Placental epithelial cell (primary cell): ENCODE measurements at places on chromosomes 3 and 15. TPM values are rescaled to one million over a fixed set of nuclear protein-coding genes. Genes with fewer than 3 reads are reported as not detected.

The MORC1 gene
- total RNA-seq: not detected in 2 replicates

The MNS1 gene
- total RNA-seq: under 0.01 TPM in 1 of 2 replicates, not detected in the other

The NMNAT3 gene
- total RNA-seq: under 0.01 TPM in 1 of 2 replicates, not detected in the other

The PLS1 gene
- 0.76 TPM in 1 of 2 replicates, not detected in the other for total RNA-seq

The CLRN1 gene
- total RNA-seq: not detected in 2 replicates

The HPS3 gene
- total RNA-seq: 22.8 and 29.8 TPM in 2 replicates

The PTPRG gene
- total RNA-seq: 8.7 and 15.3 TPM in 2 replicates
